ENCODE measurements at places on chromosomes 5 and 9.

DNA sequence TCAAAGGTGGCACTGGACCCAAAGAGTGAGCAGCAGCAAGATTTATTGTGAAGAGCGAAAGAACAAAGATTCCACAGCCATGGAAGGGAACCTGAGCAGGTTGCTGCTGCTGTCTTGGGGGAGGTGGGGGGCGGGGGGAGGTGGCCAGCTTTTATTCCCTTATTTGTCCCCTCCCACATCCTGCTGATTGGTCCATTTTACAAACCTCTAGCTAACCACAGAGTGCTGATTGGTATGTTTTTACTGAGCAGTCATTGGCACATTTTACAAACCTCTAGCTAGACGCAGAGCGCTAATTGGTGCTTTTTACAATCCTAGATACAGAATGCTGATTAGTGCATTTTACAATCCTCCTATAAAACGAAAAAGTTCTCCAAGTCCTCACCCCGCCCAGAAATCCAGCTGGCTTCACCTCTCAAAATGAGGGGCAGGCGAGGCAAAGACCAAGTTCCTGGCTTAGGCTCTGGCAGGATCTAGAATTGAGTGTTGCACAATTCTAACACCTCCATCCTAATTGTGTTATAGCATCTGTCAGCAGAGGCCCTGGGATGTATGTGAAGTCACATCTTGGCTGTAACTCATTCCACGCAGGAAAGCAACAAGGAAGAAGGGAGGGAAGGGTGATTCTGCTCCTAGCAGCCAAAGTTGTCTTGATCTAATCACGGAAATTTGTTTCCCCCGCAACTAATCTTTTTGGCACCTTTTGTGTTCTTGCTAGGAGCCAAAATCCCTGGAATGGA is 34.3 kb downstream of the ROR2 start:
- no peak for DNase-seq

DNA sequence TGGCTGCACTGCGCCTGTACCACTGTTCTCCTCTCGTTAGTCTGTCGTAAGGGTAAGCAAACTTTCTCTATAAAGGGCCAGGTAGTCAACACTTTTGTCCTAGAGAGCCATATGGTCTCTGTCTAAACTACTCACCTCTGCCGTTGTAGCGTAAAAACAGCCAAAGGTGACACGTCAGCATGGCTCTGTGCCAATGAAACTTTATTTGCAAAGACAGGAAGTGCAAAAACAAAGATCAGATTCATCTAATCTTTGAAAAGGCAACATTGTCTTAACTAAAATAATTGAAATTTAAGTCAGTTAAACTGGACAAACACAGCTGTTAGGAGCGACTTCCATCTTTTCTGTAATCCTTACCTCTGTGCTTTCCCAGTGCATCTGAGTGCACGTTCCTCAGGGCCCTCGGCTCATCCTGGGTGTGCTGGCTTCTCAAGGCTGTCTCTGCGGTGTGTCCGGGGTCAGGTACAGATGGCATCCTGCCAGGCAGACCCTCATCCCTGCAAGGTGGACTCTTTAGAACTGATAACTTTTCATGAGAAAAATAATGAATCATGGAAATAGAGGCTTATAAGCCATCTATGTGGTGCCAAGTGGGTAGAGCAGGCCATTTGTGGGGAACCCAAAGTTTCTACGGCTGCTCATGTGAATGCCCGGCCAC is 35.2 kb upstream of the IRX4 start:
- DNase-seq = no peak

DNA sequence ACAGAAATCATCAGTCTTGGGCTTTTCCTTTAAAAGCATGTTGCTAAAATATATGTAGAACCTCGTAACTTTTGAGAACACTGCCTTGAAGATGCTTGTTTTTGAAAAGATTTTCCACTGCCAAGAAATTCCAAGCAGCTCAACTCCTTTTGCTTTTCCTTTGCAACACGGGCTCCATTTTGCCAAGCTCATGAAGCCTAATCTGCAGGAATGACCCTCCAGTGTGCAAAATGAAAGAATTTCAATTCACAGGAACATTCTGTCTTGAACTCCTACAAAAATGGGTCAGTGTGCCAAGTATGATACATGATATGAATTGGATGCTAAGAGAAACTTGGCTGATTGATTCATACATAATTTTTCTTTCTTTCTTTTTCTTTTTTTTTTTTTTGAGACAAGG is 35.4 kb upstream of the ERCC6L2 start:
- no peak for DNase-seq

DNA sequence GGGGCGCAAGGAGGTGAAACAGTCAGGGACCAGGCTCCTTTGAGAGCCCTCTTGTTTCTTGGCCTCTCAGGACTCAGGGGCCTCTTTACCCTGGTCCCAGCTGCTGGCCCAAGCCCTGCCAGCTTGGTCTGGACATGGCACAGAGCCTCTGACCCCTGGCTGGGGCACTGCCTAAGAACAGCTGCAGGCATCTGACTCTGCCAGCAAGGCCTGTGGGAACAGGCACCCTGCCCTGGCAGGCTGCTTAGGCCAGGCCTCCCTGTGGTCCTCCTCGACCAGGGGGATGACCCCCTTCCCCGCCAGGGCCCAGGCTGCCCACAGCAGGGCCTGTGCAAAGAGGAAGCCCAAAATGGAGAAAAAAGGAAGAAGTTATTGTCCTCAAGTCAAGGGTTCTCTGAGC is 25.5 kb downstream of the OLFML2A start:
- no peak for DNase-seq

DNA sequence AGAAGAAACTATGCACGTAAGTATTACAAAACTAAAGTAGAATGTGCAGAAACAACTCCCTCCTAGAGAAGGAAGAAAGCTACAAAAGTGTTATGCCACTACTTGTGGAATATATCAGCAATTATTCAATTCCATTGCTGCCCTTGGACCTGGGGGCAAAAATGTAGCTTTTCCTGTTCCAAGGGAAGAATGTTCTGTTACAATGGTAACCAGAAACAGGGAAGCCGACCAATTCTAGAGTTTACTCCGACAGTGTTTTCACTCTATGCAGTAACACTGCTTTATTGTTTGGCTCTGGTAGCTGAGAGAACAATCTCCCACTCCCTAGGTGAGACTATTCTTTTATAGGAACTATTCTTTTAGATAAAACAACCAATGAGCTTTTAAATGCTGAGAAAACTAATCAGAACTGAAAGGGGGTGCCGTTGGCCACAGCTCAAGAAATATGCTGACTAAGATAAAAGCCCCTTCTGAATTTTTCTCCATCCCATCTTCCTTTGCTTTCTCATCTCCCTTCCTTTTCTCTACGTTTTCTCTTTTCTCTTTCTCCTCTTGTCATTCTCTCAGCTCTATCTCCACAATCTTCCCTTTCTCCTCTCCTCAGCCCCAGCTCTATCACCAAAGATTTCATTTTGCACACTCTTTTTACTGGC is 54.1 kb downstream of the SLC1A3 start:
- DNase-seq = no peak

DNA sequence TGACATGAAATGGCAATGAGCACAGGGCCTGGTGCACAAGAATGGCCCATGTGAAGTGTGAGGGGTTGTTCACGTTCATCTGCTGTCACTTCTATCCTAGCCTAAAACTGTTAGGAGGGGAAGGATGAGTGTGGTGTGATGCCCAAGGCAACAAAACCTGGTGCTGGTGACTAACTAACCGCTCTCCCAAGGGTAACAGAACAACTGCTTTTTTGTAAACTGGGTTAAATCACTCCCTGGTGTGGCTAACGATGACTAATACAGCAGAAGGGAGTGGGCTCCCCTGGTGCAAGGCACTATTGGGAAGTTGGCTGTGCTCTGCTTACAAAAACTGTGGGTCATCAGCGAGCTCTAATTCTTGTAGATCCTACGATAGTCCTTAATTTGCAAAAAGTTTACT is 103.2 kb upstream of the VCAN start:
- DNase-seq = no peak

DNA sequence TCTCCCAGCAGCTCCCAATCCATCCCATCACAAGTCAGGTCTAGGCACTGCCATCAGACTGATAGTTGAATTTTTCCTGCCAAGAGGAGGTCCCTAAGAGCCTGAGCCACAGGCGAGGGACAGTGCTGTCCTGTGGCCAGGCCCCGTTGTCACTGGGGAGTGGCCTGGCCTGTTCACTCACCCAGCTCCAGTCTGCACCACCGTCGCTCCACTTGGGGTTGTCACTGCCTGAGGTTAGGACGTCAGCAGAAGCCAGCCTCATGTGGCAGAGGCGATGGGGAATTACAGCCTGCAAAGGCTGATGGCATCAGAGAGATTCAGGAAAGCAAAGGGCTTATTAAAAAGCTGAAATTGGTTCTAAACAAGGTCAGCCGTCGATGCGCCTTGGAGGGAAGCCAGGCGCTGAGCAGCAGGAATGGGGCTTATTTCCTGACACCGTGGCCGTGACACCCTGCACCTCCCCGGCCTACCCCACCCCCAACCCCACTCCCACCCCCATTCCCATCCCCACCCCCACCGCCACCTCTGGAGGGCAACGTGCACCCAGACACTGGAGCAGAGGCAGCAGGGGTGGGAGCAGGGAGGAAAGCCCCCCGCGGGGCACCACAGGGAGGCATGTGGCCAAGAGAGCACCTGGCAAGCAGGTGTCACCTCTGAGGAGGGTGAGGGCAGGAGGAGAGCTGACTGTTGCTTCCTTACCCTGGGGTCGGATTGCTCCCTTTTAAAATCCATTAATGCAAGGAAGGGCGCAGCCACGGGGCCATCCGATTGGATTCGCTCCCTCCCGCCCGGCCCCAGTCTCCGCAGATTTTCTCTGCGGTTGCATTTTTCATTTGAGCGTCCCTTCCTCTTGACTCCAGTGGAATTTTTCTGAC is 3.1 kb upstream of the DBH start:
- no peak for DNase-seq

DNA sequence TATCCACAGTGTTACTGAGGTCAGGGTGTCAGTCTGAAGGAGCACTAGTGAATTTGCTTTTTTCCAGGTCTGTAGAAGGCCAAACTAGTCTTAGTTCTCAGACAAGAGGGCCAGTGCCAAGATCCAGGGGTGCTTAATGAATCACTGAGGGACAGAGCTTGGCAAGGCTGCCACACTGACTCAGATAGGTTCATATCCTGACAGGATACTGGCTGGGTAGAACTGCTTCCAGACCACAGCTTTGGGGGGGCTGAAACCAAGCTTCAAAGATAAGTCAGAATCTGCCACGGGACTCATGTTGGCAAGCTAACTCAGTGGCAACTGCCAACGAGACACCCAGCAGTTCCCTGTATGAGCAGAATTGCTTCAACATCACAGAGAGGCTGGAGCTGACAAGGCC is 1125.4 kb downstream of the EFNA5 start:
- no peak for DNase-seq

DNA sequence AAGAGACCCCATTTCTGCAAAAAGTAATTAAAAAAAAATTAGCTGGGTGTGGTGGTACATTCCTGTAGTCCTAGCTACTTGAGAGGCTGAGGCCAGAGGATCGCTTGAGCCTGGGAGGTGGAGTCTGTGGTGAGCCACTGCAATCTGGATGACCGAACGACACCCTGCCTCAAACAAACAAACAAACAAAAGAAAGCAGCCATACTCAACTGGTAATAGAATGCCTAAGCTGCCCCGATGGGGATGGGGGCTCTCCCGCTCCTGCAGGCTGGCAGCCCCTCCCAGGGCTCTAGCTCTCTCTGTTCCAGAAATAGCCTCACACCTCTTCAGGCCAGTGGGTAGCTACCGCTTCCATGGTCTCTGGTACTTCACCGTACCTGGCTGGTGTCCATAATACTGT is 241.8 kb downstream of the FANCC start:
- no peak for DNase-seq

GRCh38 chr5:132049093-132049492 is 11.4 kb upstream of the IL3 start:
- DNase-seq = no peak

DNA sequence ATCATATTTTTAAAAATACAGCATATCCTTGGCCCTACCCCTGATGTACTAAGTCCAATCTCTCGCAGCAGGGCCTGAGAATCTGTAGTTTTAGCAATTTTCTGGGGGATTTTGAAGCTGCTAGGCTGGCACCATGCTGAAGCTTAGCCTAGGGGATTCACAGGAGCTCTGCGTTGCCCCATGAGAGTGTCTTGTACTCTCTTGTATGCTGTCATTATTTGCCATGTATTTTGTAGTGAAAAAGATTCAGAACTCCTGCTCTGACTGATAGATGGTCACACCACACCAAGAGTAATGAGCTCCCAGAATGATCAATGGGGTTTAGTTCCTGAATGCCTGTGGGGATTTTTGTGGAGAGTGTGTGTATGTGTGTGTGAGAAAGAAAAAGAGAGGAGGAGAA is 20.7 kb upstream of the TRMT10B start:
- no peak for DNase-seq
